ENCODE measurements at places on chromosomes 6 and 20. TPM values are rescaled to one million over a fixed set of nuclear protein-coding genes. Genes with fewer than 3 reads are reported as not detected.
A peak's percentile ranks its signal among the peaks of the same experiment; 100 is the strongest.

GRCh38 chr6:159033160-159034049 is 11.4 kb downstream of the TAGAP start:
- no peak for DNase-seq

DNA sequence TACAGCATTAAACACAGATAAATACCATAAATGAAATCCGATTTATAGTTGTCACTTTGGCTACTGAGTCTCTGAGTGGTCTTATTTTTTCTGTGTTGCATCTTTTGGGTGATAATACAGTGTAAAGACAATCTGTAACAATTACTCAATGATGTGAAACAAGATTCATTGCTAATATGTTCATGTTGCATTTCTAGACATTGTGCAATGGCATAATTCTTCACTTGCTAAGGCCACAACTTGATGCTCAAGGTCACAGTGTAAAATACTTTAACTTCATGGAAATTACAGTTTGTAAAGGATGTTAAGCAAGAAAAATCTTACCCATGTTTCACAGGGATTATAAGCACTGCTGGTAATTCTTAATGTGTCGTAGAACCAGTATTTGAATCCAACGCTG is 74.9 kb upstream of the SMLR1 start:
- DNase-seq = peak; percentile 41

- peak; percentile 86 for DNase-seq
Measured at GRCh38 chr6:136737871-136738691, 54.2 kb downstream of the MAP3K5 start.

DNA sequence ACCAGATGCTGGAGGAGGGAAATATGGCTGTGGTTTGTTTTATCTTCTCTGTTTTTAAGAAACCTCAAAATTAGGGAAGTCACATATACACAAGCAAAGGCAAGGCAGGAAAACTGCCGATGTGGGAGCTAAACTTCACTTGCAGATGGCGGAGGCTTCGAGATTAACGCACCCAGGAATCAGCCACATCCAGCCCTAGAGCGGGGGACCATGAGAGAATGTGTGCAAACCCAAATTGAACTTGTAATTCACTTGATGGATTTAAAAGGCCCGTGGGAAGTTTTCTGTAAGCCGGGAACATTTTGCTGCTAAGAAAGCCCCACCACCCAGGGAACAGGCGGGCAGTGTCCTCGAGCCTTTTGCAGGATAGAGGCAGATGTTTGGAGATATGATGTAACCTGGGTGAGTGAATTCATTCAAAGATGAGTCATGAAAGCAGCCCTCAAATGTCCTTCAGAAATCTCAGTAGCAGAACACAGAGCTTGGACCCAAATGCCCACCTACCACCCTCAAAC is 39.9 kb downstream of the PREX1 start:
- peak; percentile 54 for DNase-seq

- DNase-seq = no peak
Measured at GRCh38 chr6:122360809-122361208, 38.6 kb upstream of the HSF2 start.

DNA sequence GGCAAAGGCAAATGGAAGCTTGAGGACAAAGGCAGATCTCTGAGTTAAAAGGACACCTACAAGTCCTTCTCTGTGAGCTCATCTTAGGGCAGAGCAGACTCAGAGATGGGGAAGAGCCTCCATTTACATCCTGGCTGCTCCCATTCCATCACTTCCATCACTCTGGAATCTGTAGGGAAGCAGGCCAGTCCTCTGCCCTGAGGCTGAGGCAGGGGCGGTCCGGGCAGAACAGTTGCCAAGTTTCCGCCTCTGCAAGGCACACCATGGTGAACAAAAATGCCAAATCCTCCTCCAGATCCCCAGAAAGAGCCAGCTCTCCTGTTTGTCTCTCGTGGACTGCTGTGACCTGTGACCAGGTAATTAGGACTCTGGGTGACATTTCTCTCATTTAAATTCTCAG is 209.6 kb upstream of the SSTR4 start:
- no peak for DNase-seq

Gene HMGN3
- 42.3 TPM for total RNA-seq

Gene DEFB132
- not detected for total RNA-seq

All from fibroblast of the aortic adventitia (primary cell).